ENCODE measurements at places on chromosomes 12 and 14.

DNA sequence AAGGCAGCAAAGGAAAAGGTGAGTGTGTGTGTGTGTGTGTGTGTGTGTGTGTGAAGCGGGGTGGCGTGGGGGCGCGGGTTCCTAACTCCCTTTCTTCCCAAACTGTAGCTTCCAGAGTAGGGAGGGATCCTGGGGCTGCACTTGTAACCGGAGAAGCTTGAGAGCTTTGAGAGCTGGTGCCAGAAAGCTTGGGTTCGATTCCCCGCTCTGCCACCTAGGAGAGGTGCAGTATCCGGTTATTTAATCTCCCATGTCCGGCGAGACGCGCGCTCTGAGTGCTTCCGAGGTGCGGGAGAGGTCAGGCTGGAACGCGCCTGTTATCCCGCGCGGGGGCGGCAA, 7.2 kb upstream of the RACGAP1 start:
- DNase-seq: no peak

GRCh38 chr12:86445356-86445755, 189.2 kb upstream of the MGAT4C start:
- no peak for DNase-seq

DNA sequence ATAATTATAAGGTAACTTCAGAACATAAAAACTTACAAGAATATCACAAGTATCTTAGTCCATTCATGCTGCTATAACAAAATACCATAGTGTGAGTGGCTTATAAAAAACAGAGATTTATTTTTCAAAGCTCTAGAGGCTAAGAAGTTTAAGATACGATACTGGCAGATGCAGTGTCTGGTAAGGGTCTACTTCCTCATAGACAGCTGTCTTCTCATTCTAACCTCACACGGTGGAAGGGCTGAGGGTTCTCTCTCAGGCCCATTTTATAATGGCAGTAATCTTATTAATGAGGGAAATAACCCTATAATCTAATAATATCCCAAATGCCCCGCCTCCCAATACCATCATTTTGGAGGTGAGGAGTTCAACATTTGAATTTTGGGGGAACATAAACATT, 23.7 kb upstream of the OSBPL8 start:
- DNase-seq: no peak

- no peak for DNase-seq
Observed at GRCh38 chr12:41362510-41362909, 174.4 kb downstream of the PDZRN4 start.

DNA sequence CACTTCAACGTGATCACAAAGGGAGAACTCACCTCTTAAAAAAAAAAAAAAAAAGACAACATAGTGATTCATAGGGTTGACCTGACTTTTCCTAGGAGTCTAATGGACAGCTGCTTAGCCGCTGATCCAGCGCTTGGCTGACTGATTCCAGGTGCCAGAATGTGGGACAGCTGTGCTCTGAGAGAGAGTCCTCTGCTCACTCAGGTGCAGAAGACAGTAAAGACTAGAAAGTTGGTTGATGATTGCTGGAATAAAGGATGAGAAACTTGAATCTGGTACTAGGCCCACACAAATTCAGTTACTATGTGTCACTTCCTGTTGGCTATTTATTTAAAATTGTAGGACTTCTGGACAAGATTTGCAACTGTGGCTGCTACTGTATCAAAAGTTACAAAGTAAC, 229.4 kb downstream of the CHST11 start:
- no peak for DNase-seq

- DNase-seq: no peak
Observed at GRCh38 chr12:76264611-76265012, 83.6 kb downstream of the BBS10 start.

DNA sequence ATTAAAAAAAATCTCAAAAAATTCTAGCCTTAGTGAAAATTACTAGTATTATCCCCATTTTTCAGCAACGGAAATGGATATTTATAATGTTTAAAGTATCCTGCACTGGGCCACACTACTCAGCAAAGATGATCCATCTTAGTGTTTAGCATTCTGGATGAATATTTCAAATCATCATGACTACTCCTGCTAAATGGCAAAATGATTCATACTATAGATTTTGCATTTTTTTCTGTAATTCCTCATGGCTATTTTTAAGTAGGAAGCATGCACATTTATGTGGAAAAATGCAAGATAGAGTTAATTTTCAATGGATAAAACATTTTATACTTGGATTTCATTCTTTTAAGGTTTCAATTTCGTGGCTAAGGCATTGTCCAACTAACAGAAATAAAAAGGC, 59.6 kb downstream of the LRFN5 start:
- DNase-seq: no peak

GRCh38 chr12:70044167-70044566, 199.1 kb upstream of the CNOT2 start:
- no peak for DNase-seq

DNA sequence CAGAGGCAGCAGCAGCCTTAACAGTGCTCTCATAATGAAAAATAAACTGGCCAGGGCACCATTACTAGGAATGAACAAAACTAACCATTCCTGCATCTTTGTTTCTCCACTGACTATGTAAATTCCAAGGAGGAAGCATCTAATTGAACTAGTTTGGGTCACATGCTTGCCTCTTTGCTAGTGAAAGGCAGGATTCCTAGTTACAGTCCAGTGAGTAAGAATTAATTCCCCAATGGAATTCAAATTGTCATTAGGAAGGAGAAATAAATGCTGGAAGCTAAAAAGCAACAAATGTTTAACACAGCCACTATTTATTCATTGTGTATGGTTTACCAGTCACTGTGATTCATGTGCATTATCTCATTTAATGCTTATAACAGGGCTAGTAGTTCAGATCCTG, 316.0 kb downstream of the CCDC91 start:
- DNase-seq: no peak

DNA sequence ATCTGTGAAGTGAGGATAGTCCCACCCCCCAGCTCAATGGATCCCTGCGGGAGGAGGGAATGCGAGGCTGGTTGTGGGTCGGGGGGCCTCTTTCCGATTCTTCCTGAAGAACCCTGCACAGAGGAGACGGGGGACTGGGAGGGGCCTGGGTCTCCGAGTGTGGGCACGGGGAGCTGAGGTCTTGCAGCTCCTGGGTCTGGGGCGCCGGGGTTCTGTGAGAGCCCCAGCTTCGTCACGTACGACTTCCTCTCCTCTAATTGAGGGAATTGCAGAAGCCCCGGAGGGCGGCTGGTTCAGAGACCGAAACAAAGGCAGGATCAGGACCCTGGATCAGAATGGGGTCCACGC, 66.6 kb downstream of the DIO3 start:
- no peak for DNase-seq

GRCh38 chr14:81303258-81303935, 82.6 kb upstream of the GTF2A1 start:
- peak; percentile 87 for DNase-seq

DNA sequence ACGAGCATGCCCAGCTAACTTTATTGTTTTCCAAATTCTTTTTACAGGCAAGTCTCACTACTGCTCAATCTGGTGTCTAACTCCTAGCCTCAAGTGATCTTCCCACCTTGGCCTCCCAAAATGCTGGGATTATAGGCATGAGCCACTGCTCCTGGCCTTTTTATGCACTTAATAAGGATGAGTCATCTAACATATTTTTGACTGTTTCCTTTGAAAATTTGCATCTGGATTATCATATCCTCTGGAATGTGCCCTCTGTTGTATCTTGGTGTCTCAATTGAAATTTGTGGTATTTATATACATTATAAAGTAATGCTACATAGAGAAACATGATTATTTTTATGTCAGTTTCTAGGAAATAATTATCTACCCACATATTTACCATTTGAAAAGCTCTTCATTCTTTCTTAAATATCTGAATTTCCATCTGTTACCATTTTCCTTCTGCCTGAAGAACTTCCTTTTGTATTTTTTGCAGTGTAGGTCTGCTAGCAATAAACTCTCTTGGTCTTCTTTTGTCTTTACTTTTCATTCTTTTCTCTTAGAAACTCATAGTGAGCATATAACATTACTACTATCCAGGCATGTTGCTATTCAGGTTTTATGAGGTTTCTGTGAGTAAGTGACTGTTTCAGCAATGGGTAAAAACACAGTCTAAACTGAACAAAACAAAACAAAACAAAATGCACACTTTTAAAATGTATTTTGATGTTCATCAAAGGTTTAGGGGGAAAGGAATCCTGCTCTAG, 52.8 kb upstream of the CNOT2 start:
- DNase-seq: no peak

GRCh38 chr12:43361031-43361710, 190.8 kb downstream of the ADAMTS20 start:
- no peak for DNase-seq

GRCh38 chr12:40999210-40999609, 188.9 kb upstream of the PDZRN4 start:
- no peak for DNase-seq

DNA sequence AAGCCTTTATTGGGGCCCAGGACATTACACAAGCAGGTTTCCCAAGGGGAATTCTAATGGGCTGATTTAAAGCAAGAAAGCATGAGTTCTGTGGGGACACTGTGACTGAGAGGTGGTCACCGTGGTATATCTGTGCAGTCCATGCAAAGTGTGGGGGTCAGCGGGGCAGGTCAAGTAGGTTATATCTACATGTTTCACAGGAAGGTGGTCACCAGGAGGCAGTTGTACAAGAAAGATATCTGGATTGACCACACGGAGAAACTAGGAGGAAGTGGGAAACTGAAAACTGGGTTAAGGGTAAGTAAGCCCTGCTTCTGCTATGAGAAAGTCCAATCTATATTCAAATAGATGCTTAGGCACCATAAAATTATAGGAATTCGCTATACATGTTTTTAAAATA, 77.8 kb upstream of the CNOT2 start:
- no peak for DNase-seq

DNA sequence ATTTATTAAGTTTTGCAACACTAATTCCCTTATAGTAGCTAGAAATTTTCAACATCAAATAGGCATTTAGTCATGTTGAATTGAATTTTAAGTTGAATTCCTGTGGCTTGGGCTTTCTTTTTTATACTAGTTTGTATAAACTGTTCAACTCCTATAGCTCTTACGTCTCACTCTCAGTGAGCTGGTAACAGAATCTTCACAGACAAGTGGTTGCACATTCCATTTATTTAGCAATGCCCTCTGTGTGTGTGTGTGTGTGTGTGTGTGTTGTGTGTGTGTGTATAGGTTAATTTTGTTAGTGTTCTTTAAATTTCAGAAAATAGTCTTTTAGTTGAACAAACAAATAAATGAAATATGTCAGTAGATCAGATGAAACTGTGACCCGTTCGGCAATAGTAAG, 425.0 kb downstream of the NPAS3 start:
- no peak for DNase-seq

DNA sequence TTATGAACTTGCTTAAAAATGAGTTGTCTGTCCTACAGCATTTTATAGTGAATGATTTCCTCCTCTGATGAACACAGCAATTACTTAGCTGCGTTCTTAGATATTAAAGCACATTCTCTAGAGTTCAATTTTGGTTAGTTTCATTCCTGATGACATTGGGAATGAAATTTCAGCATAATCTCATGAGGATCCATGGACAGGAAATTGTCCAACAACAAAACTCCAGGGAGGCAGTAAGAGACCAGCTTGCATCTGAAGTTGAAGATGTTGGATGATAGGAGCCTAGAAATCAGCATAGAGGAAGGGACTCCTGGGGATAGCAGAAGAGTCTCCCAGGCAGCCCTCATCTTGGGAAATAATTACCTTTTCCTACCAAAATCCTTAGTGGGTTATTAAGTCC, 128.7 kb upstream of the RAP1B start:
- DNase-seq: no peak

- peak; percentile 75 for DNase-seq
Observed at GRCh38 chr14:75831455-75831854, 150.3 kb downstream of the TGFB3 start.

DNA sequence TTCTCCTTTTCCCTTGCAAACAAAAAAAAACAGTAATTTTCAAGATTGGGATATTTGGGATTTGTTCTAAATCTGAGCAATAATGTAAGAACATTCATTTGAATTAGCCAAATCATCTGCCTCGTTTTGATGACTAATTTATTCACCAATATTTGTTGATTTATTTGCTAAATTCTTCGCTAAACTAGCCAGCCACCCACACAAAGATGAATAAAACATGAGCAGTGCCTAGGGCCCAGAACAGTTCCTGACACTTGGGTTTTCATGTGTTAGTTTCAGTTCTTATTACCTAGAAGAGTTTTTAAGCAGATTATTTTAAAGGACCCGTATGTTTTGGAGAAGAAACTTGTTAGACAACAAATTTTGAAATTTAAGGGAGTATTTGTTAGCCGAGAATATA, 1.4 kb downstream of the ETNK1 start:
- DNase-seq: no peak

GRCh38 chr12:47808050-47808449, 11.7 kb downstream of the HDAC7 start:
- peak; percentile 38 for DNase-seq

- DNase-seq: no peak
Observed at GRCh38 chr12:88303335-88303734, 161.2 kb downstream of the TMTC3 start.

GRCh38 chr14:24054646-24055045, 2.8 kb downstream of the CARMIL3 start:
- no peak for DNase-seq
